Suppressor macrophage (primary cell): ENCODE measurements at places on chromosomes 16 and 17.

GRCh38 chr17:77495575-77495974 lies 354.8 kb downstream of the SEC14L1 start:
- no peak for DNase-seq

- DNase-seq: peak; percentile 9
Measured at GRCh38 chr16:65658349-65658748, 536.5 kb upstream of the CDH11 start.

DNA sequence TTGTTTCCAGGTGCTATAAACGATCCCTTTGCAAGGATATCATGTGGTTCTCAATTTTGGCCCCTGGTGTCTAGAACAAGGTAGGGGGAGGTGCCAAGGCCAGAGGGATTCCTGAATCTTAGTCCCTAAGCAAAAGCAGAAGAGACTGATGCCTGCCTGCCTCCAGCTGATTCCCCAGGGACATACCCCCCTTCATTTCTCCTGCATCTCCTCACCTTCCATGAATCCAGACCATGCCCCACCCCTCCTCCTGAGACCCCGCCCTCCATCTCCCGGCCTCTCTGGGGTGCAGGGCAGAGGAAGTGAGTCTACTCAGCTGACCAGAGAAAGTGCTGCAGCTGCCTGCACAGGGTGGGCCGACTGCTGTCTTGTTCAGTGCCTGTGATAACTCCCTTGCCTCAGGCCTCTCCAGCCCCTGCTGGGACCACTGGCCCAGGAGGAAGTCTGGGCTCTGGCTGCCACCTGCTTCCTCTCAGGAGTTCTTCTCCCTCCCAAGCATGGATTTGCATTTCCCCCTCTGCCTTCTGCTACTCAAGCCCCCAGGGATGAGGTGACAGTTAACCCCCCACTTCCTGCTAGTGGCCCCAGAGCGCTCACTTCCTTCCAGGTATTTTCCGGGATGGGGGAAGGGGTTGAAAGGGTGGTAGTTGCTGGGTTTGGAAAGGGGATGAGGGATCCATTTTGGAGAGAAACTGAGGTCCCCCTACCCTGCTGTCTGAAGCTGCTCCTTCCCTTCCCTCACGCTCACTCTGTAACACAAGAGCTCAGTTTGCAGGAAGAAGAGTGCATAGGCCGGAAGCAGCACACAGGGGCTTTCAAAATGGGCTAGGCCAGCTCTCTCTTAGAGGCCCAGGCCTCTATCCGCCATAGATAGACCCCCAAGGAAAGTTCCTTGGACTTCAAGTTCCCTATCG lies 10.5 kb upstream of the TSPOAP1 start:
- DNase-seq: peak; percentile 94

DNA sequence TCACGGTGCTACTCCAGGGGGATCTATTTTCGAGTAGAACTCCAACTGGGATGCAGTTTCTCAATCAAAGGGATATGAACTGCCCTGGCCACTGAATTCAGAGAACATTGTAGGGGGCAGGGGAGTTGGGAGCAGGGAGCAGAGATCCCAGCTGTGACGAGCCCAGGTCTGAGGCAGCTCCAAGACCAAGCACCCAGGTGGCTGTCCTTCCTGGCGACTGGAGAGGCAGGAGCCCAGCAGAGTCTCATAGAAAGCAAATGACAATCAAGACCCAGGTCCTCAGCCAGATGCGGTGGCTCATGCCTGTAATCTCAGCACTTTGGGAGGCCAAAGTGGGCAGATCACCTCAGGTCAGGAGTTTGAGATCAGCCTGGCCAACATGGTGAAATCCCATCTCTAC lies 60.1 kb downstream of the TK2 start:
- no peak for DNase-seq

DNA sequence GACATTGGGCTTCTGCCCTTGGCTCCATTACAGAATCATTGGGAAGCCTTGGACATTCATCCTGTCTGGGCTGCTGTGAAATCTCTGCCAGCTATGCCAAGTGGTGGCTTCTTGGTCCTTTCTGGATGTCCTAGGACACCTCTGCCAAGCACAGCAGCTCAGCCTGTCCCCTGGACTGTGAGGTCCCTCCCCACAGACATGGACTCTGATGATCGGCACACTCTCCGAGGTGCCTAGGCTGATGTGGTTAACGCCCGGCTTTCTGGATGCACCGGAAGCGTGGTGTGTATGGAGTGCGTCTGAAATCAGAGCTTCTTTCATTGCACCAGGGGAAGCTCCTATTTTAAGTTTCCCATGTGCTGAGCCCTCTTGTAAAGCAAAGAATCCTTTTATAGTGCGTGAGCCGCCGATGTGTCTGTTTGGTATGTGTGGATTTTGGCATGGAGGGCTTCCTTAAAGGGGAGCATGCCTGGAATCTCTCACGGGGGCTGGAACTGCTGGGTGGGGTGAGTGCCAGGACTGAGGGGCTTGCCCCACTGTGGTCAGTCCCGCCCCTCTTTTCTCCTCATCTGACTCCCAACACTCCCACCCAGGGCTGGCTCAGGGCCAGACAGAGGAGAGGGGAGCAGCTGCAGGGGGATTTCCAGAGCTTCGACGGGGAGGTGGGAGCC lies 7.0 kb upstream of the ARHGAP23 start:
- no peak for DNase-seq

DNA sequence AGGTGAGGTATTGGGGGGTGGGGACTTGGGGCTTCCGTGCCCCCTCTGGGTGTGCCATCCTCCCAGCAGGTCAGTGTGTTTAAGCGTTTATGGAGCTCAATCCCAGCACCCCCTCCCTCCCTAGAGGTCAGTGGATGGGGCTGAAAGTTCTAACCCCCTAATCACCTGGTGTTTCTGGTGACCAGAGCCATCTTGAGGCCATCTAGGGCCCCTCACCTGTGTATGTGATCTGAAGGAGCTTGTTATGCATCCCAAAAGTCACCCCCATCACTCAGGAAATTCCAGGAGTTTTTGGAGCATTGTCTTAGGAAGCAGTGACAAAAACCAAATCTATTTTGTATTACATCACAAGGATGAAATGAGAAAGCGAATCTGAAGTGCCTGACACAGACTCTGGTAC lies 67.8 kb upstream of the NOL11 start:
- DNase-seq: no peak

- no peak for DNase-seq
Measured at GRCh38 chr16:86955136-86955855, 361.9 kb downstream of the C16orf95 start.

GRCh38 chr17:72176516-72176851 lies 55.7 kb downstream of the SOX9 start:
- DNase-seq: no peak

DNA sequence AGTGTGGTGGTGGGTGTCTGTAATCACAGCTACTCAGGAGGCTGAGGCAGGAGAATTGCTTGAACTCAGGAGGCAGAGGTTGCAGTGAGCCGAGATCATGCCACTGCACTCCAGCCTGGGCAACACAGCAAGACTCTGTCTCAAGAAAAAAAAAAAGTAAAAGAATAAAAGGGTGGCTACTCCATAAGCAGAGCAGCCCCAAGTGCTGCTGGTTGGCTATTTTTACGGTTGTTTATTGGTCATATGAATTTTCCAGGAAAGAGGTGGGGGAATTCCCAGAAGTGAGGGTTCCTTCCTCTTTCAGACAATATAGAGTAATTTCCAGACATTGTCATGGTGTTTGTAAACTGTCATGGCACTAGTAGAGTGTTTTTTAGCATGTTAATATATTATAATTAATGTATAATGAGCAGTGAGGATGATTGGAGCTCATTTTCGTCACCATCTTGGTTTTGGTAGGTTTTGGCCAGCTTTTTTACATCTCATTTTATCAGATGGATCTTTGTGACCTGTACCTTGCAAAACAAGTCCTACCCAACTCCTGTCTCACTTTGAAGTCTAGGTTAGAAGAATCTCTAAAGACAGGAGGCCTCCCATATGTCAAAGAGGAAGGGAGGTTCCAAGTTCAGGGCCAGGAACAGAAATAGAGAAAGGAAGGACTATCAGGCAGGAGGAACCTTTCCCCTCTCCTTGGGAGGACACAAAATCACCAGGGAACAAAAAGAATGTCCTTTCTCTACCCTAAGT lies 39.1 kb downstream of the HOXB1 start:
- DNase-seq: peak; percentile 85

- DNase-seq: no peak
Measured at GRCh38 chr17:62650587-62650986, 23.1 kb downstream of the MRC2 start.

- no peak for DNase-seq
Measured at GRCh38 chr16:86232496-86232895, 277.8 kb upstream of the FOXF1 start.

GRCh38 chr17:76122431-76123190 lies 18.4 kb downstream of the FOXJ1 start:
- no peak for DNase-seq

DNA sequence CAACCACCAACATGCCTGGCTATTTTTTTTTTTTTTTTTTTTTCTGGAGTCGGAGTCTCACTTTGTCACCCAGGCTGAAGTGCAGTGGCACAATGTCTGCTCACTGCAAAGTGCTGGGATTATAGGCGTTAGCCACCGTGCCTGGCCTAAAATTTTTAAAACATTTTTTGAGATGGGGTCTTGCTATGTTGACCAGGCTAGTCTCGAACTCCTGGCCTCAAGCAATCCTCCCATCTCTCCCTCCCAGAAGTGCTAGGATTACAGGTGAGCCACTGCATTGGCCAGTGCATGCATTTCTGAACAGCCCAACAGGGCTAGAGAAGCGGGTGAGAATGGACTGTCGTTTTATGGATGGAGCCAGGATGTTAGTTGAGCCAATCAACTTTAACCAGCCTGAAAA lies 72.4 kb downstream of the ERCC4 start:
- DNase-seq: no peak

DNA sequence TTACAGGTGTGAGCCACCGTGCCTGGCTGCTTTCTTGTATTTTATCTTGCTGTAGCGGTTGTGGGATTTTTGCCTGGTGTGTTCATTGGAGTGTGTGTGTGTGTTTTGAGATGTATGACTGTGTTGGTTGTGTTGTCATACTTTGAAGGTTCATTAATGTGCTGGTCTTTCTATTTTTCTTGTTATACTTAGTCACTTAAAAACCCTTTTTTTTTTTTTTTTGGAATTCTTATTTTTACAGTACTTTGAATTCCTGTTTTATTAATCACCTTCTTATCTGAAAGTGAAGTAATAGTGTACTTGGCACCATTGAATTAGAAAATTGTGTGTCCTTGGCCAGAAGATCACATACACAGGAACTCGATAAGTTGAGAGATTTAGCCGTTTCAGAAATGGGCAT lies 30.2 kb downstream of the TENT4B start:
- DNase-seq: no peak

DNA sequence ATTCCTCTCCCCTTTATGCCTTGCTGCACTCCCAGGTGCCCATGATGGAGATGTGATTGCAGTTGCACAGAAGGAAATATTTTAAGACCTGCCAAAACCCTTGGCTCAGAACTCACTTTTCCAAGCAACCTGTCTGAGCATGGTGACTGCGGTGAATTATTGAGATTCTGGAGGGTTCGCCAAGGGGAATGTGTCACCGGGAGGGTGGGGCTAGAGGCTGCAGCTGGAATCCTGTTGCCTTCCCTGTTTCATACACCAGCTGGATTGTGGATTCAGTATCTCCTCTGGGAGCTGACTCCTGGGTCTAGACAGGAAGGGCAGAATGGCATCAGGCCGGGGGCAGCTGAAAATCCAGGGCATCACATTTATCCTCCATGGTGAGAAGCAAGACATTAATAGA lies 527.2 kb downstream of the TMEM114 start:
- no peak for DNase-seq

DNA sequence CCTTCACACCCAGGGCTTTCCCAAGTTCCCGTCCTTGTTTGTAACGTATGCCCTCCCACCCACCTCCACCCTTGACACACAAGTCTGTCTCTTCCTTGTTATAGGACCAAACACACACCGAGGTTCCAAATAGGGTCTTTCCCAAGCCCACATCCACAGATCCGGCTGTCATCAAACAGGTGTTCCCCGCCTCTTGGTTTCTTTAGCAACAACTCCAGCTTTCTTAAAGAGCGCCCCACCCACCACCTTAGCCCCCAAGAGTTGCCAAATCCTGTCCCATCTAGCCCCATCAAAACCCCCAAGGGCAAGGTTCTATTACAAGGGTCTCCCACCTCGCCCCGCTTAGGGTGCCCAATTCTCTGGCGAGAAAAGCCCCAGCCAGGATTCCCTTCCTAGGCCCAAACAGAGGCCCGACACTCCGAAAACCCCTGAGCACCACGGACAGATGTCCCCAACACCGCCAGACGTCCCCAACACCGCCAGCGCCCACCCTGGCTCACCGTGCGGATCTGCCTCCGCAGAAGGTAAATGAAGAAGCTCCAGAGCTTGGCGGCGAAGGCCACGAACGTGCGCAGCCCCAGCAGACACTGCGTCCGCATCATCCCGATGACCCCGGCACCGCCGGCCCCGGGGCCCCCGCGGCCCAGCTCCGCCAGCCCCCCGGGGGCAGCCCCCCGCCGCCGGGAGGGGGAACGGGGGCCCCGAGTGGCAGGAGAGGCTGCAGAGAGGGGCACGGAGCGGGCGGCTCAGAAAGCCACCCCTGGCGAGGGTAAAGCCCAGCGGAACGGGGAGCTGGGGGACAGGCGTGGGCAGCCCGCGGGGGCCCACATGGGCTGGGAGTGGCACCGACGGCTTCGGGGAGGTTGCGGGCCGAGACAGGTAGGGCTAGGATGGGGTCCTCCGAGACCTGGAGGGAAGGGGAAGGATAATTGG lies 573 bp downstream of the CTDNEP1 start:
- peak; percentile 50 for DNase-seq

DNA sequence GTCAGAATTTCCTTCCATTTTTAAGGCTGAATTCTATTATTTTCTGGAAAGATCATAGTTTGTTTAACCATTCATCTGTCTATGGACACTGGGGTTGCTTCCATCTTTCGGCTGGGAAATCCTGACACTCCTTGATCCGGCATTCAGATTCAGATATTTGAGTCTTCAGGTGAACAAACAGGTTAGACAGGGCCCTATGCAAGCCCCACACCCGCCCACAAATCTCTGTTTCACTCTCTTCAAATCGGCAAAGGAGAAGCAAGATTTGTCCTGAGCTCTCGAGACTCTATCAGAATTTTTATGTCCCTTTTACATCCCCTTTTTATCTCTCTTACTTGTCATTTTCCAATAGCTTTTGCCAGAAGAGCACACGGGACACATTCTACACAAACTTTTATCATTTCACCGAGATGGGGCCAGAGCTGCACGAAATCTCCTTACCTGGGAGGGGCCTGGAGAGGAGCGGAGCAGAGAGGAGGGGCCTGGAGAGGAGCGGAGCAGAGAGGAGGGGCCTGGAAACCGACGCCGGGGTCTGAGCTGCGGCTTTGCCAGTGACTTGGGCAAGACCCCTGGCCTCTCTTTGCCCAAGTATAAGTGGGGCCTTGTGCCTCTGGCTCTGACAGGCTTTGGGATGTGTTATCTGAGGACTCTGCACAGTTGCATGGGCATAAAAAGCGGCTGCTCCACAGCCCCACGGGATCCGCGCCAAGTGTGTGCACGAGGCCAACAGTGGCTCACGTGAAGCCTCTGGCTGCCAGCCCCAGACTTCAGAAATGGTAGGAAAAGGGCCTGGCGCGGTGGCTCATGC lies 54.3 kb upstream of the RBFOX3 start:
- DNase-seq: no peak

GRCh38 chr16:81830845-81831540 lies 51.9 kb downstream of the PLCG2 start:
- no peak for DNase-seq
